CD4-positive, alpha-beta T cell (primary cell): ENCODE measurements at places on chromosomes 1 and 21. TPM values are rescaled to one million over a fixed set of nuclear protein-coding genes. Genes with fewer than 3 reads are reported as not detected.

DNA sequence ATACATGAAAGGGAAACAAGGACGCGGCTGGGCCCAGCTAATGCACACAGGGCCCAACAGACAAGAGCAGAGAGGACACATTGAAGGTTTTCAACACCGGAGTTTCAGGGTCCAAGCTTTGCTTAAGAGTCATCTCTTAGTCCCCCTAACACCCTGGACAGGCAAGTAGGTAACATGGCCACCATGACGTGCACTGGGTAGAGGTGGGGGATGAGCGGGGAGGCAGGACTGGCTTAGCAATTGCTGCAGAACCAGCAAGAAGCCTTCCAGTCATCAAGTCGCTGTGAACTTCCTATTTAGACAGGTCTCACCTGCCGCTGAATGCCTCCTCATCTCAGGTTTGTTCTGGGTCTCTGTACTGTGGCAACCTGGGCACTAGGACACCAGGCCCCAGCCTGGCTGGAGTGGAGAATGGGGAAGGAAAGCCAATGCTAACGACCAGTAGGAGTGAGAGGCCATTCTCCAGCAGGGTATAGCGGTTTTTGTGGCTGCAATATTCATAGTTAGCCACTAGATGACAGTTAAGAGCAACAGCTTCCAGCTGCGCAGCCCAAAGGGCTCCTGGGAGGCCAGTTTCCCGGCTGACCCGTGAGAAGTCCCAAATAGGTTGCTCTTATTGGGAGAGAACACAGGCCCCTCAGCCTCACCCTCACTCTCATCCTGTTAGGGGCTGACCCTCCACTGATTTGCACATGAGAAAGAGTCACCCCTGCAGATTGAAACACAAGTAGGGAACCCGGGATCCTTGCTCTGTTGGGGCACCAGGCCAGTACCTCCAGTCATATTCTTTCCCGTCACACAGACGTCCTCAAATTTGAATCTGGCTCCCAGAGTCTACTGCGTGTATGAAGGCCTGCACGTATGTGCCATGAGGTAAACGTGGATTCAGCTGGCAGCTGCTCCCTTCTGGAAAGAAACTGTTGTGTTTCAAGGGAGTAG is 6.0 kb upstream of the PIGC start:
- DNase-seq: no peak

DNA sequence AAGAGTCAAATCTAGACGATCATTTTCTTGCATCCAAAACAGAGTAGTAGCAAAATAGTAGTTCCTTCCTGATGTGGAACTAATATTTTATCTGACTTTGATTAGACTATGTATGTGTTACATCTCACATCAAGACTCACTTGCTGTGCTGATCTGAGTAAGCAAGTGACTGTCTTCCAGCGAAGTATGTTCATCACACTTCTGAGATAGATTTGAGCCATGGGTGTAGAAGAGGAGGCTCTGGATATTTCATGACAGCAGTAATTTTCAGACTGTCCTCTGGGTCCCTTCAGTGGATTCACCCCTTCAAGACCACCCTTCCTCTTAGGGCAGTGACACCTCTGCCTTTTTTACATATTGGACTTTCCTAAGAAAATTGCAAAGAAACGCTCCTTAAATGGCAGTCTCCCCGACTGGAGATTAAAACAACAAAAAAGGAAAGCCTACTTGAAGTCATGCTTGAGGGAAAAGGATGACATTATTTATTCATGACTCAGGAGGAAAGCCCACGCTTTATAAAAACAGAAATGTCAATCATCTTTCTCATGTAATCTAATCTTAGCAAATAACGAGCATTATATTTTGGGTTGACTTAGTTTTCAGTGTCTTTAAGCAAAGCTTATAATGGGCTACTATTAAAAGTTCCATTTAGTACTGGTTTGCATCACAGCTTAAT is 22.8 kb downstream of the ATP1B1 start:
- DNase-seq: no peak

DNA sequence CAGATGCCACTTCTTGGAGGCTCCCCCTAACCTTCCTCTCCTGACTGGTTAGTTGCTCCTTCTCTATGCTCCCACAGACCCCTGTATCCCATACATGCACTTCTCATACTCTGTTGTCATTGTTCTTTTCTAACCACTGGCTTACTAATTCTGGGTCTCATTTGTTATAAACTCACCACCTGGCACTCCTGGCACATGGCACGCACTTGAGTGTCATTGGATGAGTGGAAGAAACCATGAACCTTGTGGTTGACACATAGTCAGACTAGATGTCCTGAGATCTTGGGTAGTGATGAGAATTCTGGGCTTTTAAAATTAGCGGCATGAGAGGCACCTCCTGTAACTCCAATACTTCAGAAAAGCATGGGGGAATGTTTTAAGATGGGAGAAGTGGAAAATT is 49.3 kb downstream of the TRIM62 start:
- no peak for DNase-seq

GRCh38 chr21:26956813-26957212 is 10.1 kb downstream of the ADAMTS5 start:
- DNase-seq: no peak

The CCDC181 gene
- not detected for total RNA-seq
